Activated CD8-positive, alpha-beta T cell treated with anti-CD3 and anti-CD28 coated beads for 36 hours (primary cell): ENCODE measurements at places on chromosomes 13 and 19. TPM values are rescaled to one million over a fixed set of nuclear protein-coding genes. Genes with fewer than 3 reads are reported as not detected.

DNA sequence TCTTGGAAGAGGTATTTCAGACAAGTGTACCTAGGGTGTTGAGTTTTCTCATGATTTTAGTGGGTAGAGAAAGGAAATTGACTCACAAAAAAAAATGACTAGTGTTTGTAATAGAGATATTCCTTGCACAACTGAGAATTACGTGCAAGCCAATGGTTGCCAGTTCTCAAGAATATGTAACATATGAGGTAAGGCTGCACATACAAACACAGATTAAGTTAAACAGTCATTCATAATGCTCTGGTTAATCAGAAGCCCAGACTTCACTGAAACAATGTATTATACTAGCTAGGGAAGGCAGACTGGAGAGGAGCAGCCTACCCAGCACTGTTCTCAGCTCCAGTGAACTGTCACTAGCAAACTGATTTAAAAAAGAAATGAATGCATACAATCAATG, 418.3 kb downstream of the DIAPH3 start:
- H3K4me3 ChIP-seq = no peak overlapping the region
- no peaks in the 10 kb centered on the region for H3K36me3 ChIP-seq
- H3K27ac ChIP-seq = no peak overlapping the region
- no peaks in the 10 kb centered on the region for H3K27me3 ChIP-seq
- no peak for DNase-seq

DNA sequence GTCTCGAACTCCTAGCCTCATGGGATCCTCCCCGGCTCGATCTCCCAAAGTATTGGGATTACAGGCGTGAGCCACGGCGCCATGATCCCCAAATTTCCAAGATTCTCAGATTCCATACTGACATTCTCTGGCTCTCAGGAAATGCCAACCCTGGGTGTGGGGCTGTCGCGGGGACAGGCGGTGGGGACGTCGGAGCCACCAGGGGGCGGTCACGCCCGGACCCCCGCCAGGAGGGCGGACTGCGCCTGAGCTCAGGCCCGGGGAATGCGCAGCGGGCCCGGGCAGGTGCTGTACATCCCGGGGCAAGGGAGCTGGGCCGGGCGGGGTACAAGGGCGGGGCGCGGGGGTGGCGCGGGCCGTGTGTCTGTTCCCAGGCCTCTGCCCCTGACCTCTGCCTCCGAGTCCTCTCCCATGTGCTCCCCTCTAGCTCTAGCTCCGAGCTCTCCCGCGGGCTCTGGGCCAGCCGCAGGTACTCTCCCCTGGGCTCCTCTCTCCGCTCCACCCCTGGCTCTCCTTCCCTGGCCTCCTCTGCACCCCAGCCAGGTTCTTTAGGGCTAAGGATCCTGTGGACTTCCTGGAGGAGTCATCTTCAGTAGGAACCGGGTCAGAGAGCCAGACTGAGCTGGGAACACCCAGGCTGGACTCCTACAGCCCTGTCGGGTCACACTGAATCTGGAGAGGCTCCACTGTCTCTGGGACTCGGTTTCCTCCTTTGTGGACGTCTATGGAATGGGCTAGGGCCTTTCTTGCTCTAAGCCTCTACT, 2.4 kb downstream of the PPP1R13L start:
- H3K36me3 ChIP-seq = peaks cover 2% of the 10 kb centered on the region
- H3K4me3 ChIP-seq = no peak overlapping the region
- H3K27ac ChIP-seq = no peak overlapping the region
- H3K27me3 ChIP-seq = peaks cover 44% of the 10 kb centered on the region

GRCh38 chr19:28221736-28222135, 991.2 kb downstream of the UQCRFS1 start:
- no peaks in the 10 kb centered on the region for H3K36me3 ChIP-seq
- H3K4me3 ChIP-seq = no peak overlapping the region
- DNase-seq = no peak
- H3K27ac ChIP-seq = no peak overlapping the region

DNA sequence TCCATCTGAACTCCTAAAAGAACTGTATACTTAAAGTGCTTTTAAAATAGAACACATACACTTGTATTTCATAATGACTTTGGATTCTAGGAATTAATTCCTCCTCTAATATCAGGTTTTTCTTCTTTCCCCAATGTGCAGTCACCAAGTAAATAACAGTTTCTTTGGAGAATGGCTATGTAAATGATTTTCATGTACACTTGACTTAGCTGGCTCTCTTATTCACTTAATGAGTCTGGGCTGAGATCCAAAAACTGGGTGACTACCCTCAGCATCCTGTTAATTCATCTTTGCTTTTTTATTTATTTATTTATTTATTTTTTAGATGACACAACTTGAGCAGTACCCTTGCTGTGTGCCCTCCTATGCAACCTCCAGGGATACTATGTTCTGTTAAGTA, 1003.7 kb downstream of the SLITRK1 start:
- no peak overlapping the region for H3K4me3 ChIP-seq
- H3K36me3 ChIP-seq = no peaks in the 10 kb centered on the region
- no peaks in the 10 kb centered on the region for H3K27me3 ChIP-seq
- no peak for DNase-seq
- H3K4me1 ChIP-seq = no peaks in the 10 kb centered on the region

DNA sequence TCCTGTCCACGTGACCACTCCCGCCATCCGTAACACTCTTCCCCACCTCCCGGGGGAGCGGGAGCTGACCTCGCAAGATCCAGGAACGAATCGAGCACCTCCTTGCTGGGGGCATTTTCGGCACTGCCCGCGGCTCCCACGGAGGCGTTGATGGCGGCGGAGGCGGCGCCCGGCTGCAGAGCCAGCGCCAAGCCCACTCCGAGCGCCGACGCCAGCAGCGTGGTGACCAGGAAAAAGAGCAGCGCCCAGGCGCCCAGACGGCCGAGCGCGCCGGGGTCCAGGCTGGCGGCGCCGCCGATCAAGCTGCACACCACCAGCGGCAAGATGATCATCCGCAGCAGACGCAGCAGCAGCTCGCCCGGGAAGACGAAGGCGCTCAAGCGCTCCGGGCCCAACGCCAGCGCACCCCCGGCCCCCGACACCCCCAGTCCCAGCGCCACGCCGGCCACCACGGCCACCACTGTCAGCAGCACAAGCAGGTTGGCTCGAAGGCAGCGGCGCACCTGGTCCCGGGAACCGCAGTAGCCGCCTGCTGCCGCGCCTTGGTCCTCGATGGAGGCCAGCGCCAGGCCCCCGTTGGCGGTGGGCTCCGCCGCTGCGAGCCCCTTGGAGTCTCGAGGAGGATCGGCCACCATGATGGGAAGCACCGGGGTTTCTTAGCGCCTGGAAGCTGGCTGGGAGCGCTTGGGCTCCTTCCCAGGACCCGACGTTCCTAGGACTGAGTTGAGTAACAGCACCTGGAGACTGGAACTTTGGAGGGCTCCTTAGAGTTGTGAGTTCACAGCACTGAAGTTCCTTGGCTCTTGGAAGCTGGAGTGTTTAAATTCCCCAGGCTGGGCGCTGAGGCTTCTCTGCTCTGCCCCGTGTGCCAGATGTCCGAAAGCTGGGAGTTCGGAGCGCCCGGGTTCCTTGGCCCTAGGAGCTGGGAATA, 798 bp downstream of the SLC1A5 start:
- peak overlapping the region; percentile 98 for H3K27ac ChIP-seq
- H3K27me3 ChIP-seq = no peaks in the 10 kb centered on the region
- peak overlapping the region; percentile 98 for H3K4me3 ChIP-seq
- peaks cover 36% of the 10 kb centered on the region for H3K4me1 ChIP-seq
- H3K36me3 ChIP-seq = peaks cover 50% of the 10 kb centered on the region

DNA sequence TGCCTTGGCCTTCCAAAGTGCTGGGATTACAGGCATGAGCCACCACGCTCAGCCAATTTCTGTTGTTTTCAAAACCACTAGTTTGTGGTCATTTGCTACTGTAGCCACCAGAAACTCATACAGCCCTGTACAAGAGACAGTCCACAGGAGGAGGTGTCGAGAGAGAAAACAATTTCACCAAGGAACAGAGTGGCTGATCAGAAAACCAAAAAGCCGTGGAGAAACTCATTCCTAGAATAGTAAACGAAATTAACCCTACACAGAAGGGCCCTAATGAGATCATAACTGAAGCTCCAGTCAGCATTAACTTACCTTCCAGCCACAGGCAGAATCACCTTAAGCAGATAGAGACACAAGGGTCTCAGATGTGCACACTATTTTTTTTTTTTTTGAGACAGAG, 3.8 kb upstream of the CCDC124 start:
- H3K4me1 ChIP-seq = peaks cover 22% of the 10 kb centered on the region
- no peak overlapping the region for H3K27ac ChIP-seq
- no peak overlapping the region for H3K4me3 ChIP-seq

DNA sequence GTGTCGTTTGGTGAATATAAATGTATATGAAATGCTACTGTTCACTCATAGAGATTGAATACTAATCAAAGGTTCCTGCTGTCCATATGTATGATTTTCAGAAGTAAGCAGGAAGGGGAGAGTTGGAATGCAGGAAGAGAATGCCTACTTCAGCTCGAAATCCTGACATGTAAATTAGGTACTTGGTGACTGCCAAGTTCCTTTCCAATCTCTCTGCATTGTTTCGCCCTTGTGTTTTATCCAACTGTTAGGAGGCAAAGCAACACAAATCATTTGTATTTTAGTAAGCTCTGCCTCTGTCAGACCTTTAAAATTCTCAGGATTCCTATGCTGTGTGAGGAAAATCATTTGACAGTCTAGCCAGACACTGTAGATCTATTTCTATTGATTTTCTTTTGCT, 9.0 kb downstream of the STARD13 start:
- no peak overlapping the region for H3K4me3 ChIP-seq
- H3K36me3 ChIP-seq = no peaks in the 10 kb centered on the region
- no peak for DNase-seq
- no peak overlapping the region for H3K27ac ChIP-seq
- peaks cover 10% of the 10 kb centered on the region for H3K27me3 ChIP-seq
- no peaks in the 10 kb centered on the region for H3K4me1 ChIP-seq

DNA sequence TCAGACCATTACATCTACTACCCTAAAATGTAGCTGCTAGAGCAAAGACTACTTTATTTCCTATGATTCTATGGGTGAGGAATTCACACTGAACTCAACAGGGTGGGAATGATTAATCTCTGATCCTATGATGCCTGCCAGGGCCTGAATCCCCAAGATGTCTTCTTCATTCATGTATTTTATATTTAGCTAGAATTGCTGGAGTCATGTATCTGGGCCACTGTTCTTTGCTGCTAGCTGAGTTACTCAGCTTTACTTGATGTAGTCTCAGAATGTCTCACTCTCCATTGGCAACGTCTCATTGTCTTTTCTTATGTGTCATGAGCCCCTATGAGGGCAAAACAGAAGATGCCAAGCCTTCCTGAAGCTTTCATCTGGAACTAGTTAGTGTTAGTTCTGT, 21.1 kb downstream of the ZNF582 start:
- DNase-seq = no peak
- H3K27me3 ChIP-seq = no peaks in the 10 kb centered on the region
- peaks cover 21% of the 10 kb centered on the region for H3K4me1 ChIP-seq
- H3K36me3 ChIP-seq = peaks cover 98% of the 10 kb centered on the region
- H3K27ac ChIP-seq = no peak overlapping the region

DNA sequence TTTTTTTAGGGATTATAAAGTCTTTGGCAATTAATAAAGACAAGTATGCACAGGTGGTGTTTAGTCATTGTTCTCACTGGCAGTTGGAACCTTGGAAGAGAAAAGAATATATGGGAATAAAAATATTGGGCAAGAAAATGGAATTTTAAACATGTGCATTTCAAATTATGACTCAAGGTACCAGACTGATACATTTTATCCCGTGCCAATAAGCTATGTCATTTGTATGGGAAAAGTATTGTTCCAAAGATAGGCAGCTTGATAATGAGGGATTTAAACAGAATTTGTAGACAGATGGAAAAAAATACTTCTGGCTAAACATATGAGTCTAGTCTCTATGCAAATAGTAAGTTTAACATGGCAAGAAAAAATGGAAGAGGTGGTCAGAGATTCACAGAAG, 169.5 kb upstream of the UFM1 start:
- H3K27ac ChIP-seq = no peak overlapping the region
- H3K36me3 ChIP-seq = no peaks in the 10 kb centered on the region
- DNase-seq = no peak
- H3K4me3 ChIP-seq = peak overlapping the region; percentile 13

- H3K27me3 ChIP-seq = no peaks in the 10 kb centered on the region
- H3K27ac ChIP-seq = no peak overlapping the region
- peaks cover 17% of the 10 kb centered on the region for H3K4me1 ChIP-seq
- H3K4me3 ChIP-seq = no peak overlapping the region
- no peak for DNase-seq
Observed at GRCh38 chr13:106573868-106574267, 5.9 kb upstream of the ARGLU1 start.

GRCh38 chr19:10078329-10078728, 7.8 kb upstream of the SHFL start:
- H3K4me3 ChIP-seq = no peak overlapping the region
- H3K27me3 ChIP-seq = peaks cover 3% of the 10 kb centered on the region
- H3K36me3 ChIP-seq = no peaks in the 10 kb centered on the region
- DNase-seq = no peak
- H3K27ac ChIP-seq = no peak overlapping the region

- no peak overlapping the region for H3K4me3 ChIP-seq
- no peaks in the 10 kb centered on the region for H3K36me3 ChIP-seq
- DNase-seq = no peak
- H3K27ac ChIP-seq = no peak overlapping the region
- peaks cover 5% of the 10 kb centered on the region for H3K27me3 ChIP-seq
Observed at GRCh38 chr13:72694314-72694713, 33.1 kb downstream of the MZT1 start.

GRCh38 chr19:15424121-15424520, 5.3 kb upstream of the AKAP8L start:
- H3K27me3 ChIP-seq = no peaks in the 10 kb centered on the region
- no peak overlapping the region for H3K4me3 ChIP-seq
- peaks cover 10% of the 10 kb centered on the region for H3K4me1 ChIP-seq
- DNase-seq = no peak
- H3K27ac ChIP-seq = no peak overlapping the region

DNA sequence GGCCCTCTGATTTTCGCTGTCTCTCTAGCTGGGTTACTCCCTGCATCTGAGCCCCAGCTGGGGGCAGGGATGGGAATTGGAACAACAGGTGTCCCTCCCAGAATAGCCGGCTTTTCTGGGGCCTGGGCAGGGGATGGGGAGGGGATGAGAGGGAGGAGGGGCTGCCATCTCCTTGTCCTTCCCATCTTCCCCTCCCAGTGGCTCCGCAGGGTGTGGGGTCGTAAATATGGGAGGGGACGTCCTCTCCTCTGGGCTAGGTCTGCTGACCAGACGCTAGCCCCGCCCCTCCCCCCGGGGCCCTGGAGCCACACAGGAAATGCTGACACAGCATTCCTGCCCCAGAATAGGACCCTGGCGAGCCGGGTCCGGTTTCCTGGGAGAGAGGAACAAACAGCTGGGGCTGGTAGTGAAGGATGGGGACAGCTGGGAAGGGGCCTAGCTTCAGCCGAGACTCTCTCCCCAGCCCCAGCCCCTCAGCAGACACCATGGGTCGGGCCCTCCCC, 1.1 kb downstream of the RYR1 start:
- no peak overlapping the region for H3K27ac ChIP-seq
- DNase-seq = no peak
- no peak overlapping the region for H3K4me3 ChIP-seq
- H3K4me1 ChIP-seq = peaks cover 10% of the 10 kb centered on the region
- no peaks in the 10 kb centered on the region for H3K36me3 ChIP-seq

- peak overlapping the region; percentile 78 for H3K27ac ChIP-seq
- H3K27me3 ChIP-seq = no peaks in the 10 kb centered on the region
- peaks cover 30% of the 10 kb centered on the region for H3K4me1 ChIP-seq
- no peaks in the 10 kb centered on the region for H3K36me3 ChIP-seq
- H3K4me3 ChIP-seq = peak overlapping the region; percentile 9
Observed at GRCh38 chr13:104984296-104984818, 1551.1 kb downstream of the EFNB2 start.

The ADAMTS10 gene
- total RNA-seq = 4.0 TPM

The KLF1 gene
- 0.32 TPM for total RNA-seq

The CEACAM4 gene
- total RNA-seq = not detected

The PEAK3 gene
- total RNA-seq = not detected

The TMEM272 gene
- 0.32 TPM for total RNA-seq

The CGB8 gene
- not detected for total RNA-seq

The ZNF563 gene
- total RNA-seq = 7.1 TPM
